ENCODE measurements at places on chromosomes 2 and 18.

GRCh38 chr2:221958224-221958623 lies 340.6 kb downstream of the PAX3 start:
- DNase-seq = no peak

- DNase-seq = peak; percentile 37
Measured at GRCh38 chr18:49597157-49597931, 35.5 kb downstream of the LIPG start.

DNA sequence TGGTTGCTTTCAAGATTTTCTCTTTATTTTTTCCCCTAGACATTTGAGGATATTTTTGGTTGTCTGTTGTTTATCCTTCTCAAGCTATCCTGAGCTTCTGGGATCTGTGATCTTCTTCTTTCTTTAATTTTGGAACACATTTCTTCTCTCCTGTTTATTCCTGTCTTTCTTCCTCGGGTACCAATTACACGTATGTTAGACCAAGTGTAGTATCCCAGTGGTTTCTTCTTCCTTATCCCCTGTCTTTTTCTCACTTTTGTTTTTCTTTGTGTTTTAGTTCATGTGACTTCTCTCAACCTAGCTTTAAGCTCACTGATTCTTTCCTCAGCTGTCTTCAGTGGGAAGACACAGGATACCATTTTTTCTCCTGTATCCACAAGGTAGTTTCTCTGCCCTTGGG lies 120.0 kb downstream of the GALR1 start:
- no peak for DNase-seq

GRCh38 chr2:143679617-143680016 lies 550.4 kb downstream of the ARHGAP15 start:
- DNase-seq = no peak

DNA sequence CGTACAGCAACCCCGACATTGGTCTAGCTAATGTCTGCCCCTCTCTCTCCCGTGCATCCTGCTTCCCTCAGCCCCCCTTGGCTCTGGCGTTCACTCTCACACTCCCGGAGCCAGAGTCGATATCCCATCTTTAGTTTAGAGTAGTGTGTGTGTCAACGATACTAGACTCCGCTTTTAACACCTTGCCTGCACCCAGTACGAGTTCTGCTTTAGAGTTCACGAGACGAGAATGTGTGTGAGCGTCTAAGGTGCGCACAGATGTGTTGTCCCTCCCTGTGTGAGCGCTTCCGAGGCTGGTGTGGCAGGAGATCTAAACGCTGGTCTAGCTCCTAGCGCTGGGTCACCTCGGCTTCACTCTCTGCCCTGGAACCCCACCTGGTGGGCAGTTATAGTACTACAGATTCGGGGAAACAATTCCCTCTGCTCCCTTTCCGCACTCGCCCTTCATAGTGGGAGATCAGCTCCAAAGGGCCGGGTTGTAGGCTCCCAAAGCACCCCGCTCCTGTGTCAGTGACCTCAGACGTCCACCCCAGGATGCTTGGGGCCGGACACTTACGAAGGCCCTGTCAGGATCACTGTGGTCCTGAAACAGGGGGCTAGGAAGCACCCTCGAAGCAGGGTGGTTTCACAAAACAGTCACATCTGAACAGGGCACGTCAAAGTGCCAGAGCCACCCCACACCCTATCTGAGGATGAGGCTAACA lies 2.6 kb upstream of the CYP26B1 start:
- DNase-seq = peak; percentile 78

- no peak for DNase-seq
Measured at GRCh38 chr2:205370726-205371125, 311.6 kb upstream of the NRP2 start.

GRCh38 chr2:60352491-60353405 lies 200.7 kb downstream of the BCL11A start:
- DNase-seq = no peak

GRCh38 chr2:219562049-219563020 lies 9.0 kb downstream of the OBSL1 start:
- DNase-seq = no peak

DNA sequence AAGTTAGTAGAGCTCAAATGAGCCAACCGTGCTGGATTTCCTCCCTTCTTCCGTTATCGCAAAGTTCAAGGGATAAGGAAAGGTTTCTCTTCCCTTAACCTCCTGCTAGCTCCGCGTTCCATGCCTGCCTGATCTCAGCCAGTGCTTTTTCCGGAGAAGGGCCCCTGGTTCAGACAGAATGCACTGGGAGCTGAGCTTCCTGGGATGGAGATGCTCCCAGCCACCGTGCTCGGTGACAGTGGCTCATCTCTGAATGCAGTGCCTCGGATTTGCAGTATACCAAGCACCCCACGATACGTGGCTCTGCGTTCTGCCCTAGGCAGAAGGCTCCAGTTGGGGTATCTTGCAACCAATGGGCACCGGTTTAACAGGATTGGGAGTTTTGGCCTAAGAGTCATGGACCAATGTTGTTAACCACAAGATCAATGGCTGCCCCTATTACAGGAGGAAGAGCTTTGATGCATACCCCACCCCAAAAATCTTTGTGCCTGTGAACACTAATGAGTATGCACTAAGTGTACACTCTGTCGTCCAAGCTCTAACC lies 876 bp downstream of the CNTNAP5 start:
- no peak for DNase-seq

DNA sequence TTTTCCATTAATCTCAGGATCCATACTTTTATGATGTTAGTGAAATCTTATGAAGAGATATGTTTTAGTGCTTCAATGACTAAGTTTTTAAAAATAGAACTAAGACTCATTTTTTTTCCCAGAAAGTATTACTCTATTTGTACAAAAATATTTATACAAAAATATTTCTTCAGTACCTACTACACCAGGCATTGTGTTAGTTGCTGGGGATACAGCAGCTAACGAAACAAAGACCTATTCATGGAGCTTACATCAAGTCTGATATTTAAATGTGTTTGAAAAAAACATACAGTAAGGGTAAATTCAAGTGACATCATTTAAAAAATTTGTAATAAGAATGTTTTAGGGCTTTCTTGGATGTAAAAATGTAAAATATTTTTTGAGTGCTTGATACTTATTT lies 11.6 kb downstream of the VAPA start:
- DNase-seq = no peak

DNA sequence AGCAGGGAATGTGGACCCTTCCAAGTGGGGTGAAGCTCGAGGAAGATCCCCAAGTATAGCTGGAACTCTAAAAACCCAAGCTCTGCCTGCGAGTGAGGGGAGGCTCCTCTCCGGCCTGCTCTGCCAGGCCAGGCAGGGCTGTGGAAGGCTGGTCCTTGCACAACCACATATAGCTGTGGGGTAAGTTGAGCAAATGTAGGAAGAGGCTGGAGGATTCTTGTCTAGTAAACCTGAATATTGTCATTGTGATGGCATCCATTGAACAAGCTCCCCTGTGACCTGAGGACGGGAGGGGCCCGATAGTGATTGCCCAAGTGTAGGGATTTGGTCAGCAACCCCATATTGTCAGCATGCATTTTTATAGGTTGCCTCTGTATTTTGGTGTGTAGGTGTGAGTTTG lies 103.0 kb downstream of the ACKR3 start:
- no peak for DNase-seq

GRCh38 chr2:54619660-54620231 lies 103.7 kb upstream of the EML6 start:
- DNase-seq = no peak

DNA sequence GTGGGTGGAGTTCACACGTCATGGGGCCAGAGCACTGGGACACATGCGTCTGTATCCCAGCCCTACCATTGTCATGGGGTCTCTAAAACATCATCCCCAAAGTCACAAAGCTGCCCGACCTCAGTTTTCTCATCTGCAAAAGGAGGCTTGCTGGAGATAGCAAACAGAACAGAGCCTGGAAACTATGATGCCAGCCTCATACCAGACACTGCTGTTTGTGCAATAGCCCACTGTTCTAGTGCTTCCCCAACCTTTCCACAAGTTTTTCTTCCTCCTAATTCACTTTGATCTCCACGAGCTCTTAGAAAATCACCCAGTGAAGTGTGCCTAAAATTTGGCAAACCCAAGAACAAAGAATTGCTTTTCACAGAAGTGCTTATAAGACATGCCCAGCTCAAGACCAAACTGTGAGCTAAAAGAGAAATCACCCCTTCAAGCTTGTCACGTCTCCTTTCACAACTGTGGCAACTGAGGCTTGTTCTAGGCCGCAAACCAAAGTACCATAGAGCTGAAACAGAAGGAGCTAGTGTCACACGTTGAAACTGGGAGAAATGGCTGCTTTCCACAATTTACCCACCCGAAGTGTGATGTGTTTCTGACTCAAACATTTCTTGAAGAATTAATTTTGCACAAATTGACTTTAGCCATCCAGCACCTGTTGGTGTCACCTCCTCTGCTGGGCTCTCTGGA lies 162.7 kb upstream of the ID2 start:
- no peak for DNase-seq
